Spleen (tissue), 13 donors: ENCODE measurements at places on chromosomes 2 and 18. TPM values are rescaled to one million over a fixed set of nuclear protein-coding genes. Genes with fewer than 3 reads are reported as not detected.

The NRP2 gene
- 3.4 TPM for polyA plus RNA-seq

The MARCHF4 gene
- polyA plus RNA-seq, result not detected

The WDR43 gene
- 14.6 TPM for polyA plus RNA-seq

The TUBA3D gene
- polyA plus RNA-seq, result not detected

The FEV gene
- not detected for polyA plus RNA-seq

The APCDD1 gene
- polyA plus RNA-seq, result 2.5 TPM

The SMARCAL1 gene
- 7.3 TPM for polyA plus RNA-seq

The CDKL4 gene
- not detected for polyA plus RNA-seq

The RAB6C gene
- 0.15 TPM for polyA plus RNA-seq

The LRRC30 gene
- polyA plus RNA-seq, result not detected

The MARCO gene
- polyA plus RNA-seq, result 4.8 TPM

The LOXHD1 gene
- polyA plus RNA-seq, result 0.09 TPM

The IL36RN gene
- not detected for polyA plus RNA-seq

The CRACDL gene
- polyA plus RNA-seq, result 0.52 TPM

The PLEKHM3 gene
- polyA plus RNA-seq, result 2.6 TPM
